ENCODE measurements at places on chromosomes 1 and 21.

DNA sequence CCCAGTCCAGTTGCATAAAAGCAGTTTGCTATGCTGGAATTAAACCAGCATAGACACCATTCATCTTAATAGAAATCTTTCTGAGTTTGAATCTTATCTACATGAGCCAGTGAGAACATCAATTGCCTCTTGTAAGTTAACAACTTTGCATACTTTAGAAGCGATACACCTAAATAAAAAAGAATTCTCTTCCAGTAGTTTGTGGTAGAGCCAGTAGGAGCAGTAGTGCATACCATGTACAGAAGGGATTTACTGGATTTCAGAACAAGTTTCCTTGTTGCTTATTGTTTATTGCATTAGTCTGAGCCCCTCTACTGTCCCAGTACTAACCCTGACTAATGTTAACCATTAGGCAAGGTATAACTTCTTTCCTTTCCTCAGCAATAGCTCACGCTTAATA lies 313.1 kb downstream of the TGFB2 start:
- DNase-seq, result no peak

GRCh38 chr1:186722711-186723309 lies 42.6 kb upstream of the PTGS2 start:
- DNase-seq, result no peak

- no peak for DNase-seq
Measured at GRCh38 chr1:205250699-205251098, 23.0 kb downstream of the TMCC2 start.

- DNase-seq, result no peak
Measured at GRCh38 chr1:187876775-187877174, 1048.0 kb downstream of the PLA2G4A start.

GRCh38 chr21:17498586-17498985 lies 14.3 kb upstream of the CXADR start:
- no peak for DNase-seq

DNA sequence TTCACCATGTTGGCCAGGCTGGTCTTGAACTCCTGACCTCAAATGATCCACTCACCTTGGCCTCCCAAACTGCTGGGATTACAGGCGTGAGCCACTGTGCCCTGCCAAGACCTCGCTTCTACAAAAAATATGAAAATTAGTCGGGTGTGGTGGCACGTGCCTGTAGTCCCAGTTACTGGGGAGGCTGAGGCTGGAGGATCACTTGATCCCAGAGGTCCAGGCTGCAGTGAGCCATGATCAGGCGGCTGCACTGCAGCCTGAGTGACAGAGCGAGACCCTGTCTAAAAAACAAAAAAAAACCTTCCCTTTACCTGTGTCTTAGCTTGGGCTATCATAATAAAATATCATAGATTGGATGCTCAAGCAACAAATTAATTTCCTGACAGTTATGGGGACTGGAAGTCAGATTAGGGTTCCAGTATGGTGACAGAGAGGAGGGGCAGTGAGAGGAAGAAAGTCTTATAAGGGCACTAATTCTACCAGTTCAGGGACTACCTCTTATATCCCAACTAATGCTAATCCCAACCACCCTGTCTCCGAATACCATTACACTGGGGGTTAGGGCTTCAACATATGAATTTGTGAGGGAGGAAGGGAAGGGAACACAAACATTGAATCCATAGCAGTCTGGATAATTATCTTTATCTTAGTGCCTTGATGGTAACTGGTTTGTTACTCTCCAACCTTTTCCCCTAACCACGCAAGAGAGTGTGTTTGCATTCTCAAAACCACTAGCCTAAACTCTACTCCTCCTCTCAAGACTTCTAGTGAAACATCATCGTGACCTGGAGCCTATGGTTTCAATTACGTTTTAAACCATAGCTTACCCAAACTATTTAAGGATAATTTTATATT lies 1.0 kb upstream of the NAXE start:
- DNase-seq, result no peak

Measured in stimulated activated CD8-positive, alpha-beta memory T cell treated with anti-CD3 and anti-CD28 coated beads, Interleukin-15, amount 100 ng/mL, for 48 hours (primary cell).